ENCODE measurements at places on chromosomes 5 and 9.

DNA sequence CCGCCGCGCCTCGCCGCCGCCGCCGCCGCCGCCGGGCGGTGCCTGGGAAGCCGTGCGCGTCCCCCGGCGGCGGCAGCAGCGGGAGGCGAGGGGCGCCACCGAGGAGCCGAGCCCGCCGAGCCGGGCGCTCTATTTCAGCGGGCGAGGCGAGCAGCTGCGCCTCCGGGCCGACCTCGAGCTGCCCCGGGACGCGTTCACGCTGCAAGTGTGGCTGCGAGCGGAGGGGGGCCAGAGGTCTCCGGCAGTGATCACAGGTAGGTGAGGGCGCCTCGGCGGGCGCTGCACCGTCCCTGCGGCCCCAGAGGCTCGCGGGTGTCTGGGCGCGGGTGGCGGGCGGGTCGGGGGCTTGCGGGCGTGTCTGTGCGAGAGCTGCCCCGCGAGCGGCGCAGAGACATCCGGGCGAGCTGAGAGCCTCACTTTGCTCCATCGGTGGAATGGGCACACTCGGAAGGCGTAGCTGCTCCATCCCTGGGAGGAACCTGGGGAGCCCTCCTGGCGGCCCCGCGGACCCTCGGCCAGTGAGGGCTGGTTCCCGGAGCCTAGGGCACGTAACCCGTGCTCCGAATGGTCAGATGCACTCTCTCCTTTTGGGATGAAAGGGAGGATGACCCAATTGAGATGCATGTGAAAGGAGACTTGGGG is 864 bp downstream of the PAPPA start:
- DNase-seq, result no peak

- DNase-seq, result no peak
These were observed 33.5 kb downstream of the ANXA6 start for GRCh38 chr5:151123897-151124751.

GRCh38 chr9:4973246-4973645 is 11.8 kb upstream of the JAK2 start:
- DNase-seq, result peak; percentile 39

GRCh38 chr5:118862596-118862995 is 125.8 kb downstream of the DTWD2 start:
- peak; percentile 50 for DNase-seq

GRCh38 chr5:174355995-174356394 is 310.5 kb downstream of the NSG2 start:
- no peak for DNase-seq
